ENCODE measurements at places on chromosomes 13 and 19.

GRCh38 chr13:59658738-59659330 is 504.9 kb downstream of the DIAPH3 start:
- no peak for DNase-seq

GRCh38 chr13:75839406-75839805 is 203.3 kb downstream of the LMO7 start:
- DNase-seq = no peak

DNA sequence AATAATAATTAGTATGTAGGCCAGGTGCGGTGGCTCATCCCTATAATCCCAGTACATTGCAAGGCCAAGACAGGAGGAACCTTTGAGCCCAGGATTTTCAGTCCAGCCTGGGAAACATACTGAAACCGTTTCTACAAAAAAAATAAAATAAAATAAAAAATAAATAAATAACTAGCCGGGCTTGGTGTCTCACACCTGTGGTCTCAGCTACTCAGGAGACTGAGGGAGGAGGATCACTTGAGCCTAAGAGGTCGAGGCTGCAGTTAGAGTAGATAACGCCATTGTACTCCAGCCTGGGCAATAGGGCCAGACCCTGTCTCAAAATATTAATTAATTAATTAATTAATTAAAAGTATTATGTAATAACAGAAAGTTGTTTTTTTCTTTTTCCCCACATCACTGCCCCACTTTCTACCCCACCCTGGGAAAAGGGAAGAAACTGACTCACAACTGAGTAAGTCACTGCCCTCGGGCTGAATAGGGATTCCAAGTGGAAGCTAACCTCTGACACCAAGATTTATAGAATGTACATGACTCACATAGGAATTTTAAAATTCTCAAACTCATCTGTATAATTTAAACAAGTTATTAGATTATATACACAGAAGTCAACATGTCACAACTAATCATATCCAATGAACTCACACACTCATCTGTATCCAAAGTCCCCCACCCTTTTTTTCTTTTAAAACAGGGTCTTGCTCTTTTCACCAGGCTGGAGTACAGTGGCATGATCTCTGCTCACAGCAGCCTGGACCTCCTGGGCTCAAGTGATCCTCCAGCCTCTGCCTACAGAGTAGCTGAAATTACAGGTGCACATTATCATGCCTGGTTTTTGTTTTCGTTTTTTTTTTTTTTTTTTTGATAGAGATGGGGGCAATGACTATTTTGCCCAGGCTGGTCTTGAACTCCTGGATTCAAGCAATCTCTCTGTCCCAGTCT is 12.5 kb downstream of the ZNF611 start:
- peak; percentile 98 for DNase-seq

DNA sequence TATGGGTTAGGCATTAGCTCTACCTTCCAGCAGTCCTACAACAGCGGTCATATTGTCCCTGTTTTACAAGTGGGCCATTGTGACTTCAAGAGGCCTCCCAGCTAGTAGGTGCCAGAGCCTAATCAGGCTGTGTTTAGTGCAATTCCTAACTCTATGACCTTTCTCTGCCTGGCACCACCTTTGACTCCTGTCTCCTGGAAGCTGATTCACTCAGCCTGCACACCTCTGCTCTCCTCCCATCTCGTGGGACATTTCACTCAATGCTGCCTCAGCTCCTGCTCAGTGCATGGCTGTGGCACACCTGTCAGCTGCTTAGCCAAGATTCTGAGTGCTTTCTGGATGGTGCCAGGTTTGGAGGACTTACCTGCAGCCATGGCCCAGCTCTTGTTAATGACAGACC is 9.5 kb upstream of the GJB6 start:
- no peak for DNase-seq

GRCh38 chr13:99374169-99374991 is 67.2 kb upstream of the GPR183 start:
- no peak for DNase-seq

DNA sequence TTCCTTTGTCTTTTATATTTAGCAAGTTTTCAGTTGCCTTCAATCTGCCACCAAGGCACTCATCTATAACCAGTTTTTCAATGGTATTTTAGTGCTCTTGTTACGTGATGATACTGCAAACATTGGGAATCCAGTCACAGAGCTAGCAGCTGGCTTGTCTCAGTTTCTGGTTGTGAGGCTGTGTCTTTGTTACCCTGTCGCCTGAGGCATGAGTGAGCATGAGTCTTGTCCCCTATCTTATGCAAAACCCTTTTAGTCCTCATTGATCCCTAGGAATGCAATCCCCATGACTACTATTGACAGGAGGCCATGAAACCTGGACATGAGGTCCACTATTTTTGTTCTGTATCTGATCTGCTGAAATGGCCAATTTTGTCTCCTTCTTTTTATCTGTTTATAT is 391.0 kb downstream of the LMO7 start:
- DNase-seq = peak; percentile 23

- DNase-seq = peak; percentile 85
Measured at GRCh38 chr19:51799034-51799773, 4.2 kb downstream of the FPR3 start.

- DNase-seq = no peak
Measured at GRCh38 chr13:73879346-73880015, 254.7 kb downstream of the KLF12 start.

GRCh38 chr13:56923626-56924140 is 217.0 kb upstream of the PRR20A start:
- DNase-seq = no peak

GRCh38 chr19:11423791-11424181 is 4.7 kb upstream of the RGL3 start:
- no peak for DNase-seq

DNA sequence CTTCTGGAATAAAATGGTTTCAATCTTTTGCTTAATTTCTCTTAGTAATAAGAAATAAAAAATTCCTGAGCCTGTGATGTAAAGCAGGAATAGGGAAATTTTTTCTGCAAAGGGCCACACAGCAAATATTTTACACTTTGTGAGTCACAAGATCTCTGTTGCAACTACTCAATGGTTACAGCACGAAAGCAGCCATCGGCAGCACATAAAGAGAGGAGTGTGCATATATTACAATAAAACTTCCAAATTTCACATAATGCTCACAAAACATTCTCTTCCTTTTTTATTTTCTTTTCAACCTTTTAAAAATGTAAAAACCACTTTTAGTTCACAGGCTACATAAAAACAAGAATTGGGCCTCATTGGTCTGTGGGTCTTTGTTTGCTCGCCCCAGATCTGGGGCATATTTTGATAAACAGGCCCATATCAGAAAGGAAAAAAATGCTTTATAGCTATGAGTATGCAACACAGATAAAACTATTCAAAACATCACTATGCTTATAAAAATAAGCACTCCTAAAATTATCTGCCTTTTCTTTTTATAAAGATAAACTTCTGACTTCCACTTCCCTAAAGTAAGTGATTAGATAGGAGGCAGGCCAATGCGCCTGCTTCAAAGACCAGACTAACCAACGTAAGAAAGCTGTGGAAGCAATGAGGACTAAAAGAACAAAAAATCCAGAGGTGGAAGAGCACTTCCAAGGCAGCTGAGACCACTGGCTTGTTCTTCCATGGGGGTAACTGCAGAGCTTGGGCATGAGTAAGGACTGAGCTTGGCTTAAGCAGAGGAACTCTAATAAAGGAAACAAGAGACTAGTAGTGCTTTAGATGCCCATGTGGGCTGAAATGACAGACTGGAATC is 26.5 kb downstream of the MYCBP2 start:
- peak; percentile 46 for DNase-seq

DNA sequence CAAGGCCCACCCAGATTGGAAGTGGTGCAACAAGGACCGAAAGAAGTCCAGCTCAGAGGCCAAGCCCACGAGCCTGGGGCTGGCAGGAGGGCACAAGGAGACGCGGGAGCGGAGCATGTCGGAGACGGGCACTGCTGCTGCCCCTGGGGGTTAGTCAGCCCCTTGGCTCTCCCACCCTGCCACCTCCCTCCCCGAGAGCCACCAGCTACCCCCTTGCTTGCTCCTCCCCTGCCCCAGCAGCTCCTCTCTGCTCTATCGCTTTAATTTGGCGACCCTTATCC is 14.2 kb upstream of the PRR19 start:
- DNase-seq = no peak

DNA sequence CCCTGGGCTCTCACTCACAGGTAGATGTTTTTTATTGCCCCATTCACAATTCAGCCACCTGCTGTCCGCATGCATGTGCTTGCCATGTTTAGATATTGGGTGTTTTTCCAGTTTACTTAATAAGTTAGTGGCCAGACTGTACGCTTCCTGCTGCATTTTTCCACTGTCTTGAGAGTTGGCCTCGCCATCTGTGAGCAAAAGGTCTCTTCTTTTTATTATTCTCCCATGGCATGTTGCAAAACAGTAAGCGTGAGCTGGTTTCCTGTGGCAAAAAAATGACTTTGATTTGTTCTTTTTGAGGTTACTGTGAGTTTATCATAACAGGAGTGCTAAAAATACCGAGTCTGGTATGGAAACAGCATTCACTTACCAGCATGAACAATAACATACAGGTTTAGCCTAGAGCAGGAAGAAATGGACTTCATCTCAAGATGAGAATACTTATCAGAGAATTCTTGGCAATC is 46.0 kb downstream of the SAE1 start:
- peak; percentile 84 for DNase-seq

DNA sequence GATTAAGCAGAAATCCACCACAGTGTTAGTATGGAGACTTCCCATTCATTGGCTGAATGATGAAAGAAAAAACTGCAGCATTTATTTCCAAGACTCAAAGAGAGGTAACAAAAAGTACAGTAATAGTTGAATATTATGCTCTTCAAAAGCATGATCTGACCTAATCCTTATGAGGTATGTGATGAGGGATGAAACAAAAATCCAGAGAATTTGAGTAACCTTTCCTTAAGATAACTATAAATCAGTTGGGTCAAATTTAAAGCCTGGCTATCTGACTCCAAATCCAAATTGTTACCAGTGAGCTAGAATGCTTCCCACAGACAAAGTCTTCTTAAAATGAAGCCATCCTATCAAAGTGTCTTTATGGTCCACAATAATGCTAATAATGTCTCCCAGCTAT is 38.1 kb downstream of the NUFIP1 start:
- DNase-seq = no peak

DNA sequence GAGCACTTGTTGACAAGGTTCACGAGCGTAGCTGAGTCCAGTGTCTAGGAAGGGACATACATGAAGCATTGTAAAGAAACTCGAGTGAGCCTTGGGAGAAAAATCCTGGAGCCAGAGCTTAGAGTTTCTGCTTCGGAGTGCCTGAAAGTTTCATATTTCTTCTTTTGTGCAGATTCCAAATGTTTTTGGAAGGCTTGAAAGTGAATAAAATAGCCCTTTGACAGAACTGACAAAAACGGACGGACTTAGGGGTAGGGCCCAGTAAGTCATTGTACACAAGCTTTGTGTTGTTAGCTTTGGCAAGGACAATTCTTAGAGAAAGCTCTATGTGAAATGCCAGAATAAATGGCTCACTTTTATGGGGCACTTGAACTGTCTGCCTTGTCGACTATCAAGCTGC is 2.8 kb downstream of the RNF113B start:
- no peak for DNase-seq

GRCh38 chr13:71303144-71303543 is 563.9 kb downstream of the DACH1 start:
- DNase-seq = no peak

DNA sequence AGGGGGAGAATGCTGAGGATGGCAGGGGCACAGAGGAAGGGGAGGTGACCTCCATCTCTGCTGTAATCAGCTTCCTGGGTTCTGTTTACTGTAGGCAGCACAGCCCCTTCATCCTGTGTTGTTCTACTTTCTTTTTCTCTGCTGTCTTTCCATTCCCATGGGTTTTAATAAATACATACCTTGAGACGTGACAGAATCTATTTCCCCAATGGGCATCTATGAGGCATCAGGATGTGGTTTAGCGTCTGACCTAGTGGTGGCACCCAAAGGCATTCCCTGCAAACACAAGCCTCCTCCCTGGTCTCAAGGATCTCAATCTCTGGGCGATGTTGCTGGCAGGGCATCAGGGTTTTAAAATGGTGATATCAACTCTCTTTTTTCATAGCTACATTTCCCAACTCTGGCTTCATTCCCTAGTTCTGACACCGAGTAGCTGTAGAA is 60.8 kb downstream of the ALOX5AP start:
- DNase-seq = no peak

DNA sequence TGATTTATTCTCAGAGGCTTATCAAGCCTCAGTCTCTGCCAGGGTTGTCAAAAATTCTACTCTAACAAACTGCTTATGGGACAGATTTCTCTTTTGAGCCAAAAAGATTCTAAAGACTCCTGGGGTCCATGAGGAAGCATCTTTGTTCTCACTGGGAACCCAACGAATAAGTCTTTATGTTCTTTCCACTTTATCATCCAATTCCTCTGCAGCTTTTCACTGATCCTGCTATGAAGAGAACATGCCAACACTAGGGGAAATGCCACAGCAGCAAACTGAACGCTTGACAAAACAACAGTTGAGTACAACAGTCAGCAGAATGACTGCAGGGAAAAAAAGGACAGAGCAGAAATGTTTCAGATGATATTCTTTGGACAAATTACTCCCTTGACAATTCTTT is 22.2 kb downstream of the DCLK1 start:
- no peak for DNase-seq

- DNase-seq = peak; percentile 12
Measured at GRCh38 chr19:8935460-8935859, 74.7 kb downstream of the MUC16 start.

GRCh38 chr19:50162988-50163387 is at the start of gene IZUMO2:
Gene IZUMO2, minus strand, starts transcription at chr19:50163281. Its CDS starts 87 bp downstream, at chr19:50163194.
- no peak for DNase-seq

DNA sequence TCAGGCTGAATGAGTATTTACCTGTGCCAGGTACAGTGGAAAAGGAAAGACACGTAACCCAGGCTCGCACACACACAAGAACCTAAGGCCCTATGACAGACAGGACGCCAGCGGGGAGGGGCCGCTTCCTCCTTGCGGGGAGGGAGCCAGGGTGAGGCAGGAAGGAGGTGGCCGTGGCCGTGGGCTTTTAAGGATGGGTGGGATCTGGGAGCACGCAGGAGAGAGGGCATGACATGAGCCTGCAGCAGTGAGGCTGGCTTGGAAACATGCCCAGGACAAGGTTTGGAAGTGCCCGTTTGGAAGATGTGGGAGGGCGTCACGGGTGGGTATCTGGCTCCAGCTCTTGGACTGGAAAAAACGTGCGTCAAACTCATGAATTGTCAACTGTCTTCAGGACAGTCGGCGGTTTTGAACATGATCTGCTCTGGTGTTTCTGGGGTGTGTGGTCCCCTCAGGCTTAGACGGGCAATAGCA is 20.1 kb downstream of the SH3GL1 start:
- DNase-seq = peak; percentile 29

- DNase-seq = no peak
Measured at GRCh38 chr13:100835695-100836094, 161.1 kb upstream of the TMTC4 start.

GRCh38 chr13:50152655-50153309 is 137.5 kb downstream of the KCNRG start:
- DNase-seq = no peak

GRCh38 chr19:10655457-10656312 is 1.5 kb downstream of the ILF3 start:
- peak; percentile 30 for DNase-seq

DNA sequence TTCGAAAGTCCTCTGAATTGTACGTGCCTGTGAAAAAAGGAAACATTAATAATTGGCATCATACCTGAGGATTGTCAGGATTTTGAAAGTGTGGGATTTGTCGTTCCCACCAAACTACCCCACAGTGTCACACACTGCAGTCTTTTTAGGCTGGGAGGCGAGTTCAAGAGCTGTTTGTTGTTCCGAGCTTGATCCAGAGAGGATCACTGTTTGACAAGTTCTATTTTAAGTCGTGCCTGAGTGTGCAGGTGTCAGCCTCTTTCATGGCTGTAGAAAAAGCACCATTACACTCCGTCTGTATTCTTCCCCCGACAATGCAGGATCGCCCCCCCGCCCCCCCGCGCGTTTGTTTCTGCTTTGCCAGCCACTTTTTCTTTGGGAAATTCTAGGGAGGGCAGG is 635 bp upstream of the NBEA start:
- DNase-seq = no peak

Measured in trophoblast cell (in vitro differentiated cells and primary cell).